ENCODE measurements at places on chromosomes 6 and 20. TPM values are rescaled to one million over a fixed set of nuclear protein-coding genes. Genes with fewer than 3 reads are reported as not detected.
A peak's percentile ranks its signal among the peaks of the same experiment; 100 is the strongest.

DNA sequence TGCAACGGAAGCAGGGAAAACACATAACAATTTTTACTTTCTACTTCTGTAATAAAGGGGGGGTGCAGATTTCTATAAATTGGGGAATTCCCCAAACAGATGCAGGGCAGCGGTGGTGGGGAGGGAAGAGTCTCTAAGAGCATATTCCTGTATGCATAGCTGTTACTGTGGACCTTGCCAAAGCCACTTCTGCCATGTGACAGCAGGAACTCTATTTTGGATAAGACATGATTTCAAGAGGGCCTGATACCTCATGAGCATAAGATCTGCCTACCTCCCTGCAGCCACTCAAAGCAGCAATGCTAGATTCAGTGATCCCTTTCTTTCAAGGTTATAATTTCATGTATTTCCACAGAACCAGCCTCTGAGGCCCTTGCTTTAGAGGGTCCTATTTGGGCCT, 86.2 kb upstream of the CNKSR3 start:
- no peak overlapping the region for H3K4me3 ChIP-seq
- no peak for DNase-seq
- H3K27ac ChIP-seq: peak overlapping the region; percentile 82
- no peaks in the 10 kb centered on the region for H3K27me3 ChIP-seq
- no peaks in the 10 kb centered on the region for H3K36me3 ChIP-seq

The F13A1 gene
- 93.1 TPM for total RNA-seq

The ZFP57 gene
- total RNA-seq: not detected

DNA sequence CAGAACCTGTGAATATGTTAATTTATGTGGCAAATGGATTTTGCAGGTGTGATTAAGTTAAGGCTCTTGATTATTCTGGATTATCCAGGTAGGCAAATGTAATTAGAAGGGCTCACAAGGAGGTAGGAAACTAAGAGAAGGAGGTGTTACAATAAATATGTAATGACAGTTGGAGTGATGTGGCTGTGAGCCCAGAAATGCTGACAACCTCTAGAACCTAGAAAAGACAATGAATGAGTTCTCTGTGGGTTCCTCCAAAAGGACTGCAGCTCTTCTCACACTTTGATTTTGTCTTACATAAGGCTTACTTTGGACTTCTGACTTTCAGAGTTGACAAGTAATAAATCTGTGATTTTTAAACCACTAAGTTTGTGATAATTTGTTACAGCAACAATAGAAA, 406.6 kb upstream of the EPHA7 start:
- no peaks in the 10 kb centered on the region for H3K4me1 ChIP-seq
- no peak overlapping the region for H3K4me3 ChIP-seq
- no peak overlapping the region for H3K27ac ChIP-seq
- DNase-seq: no peak
- no peaks in the 10 kb centered on the region for H3K36me3 ChIP-seq
- H3K27me3 ChIP-seq: no peaks in the 10 kb centered on the region

GRCh38 chr6:169185692-169186485, 67.8 kb downstream of the THBS2 start:
- no peak for DNase-seq
- no peaks in the 10 kb centered on the region for H3K27me3 ChIP-seq
- H3K27ac ChIP-seq: no peak overlapping the region
- peaks cover 3% of the 10 kb centered on the region for H3K4me1 ChIP-seq

GRCh38 chr6:138194287-138194686, 24.0 kb downstream of the PBOV1 start:
- H3K4me1 ChIP-seq: no peaks in the 10 kb centered on the region
- no peaks in the 10 kb centered on the region for H3K36me3 ChIP-seq
- no peak overlapping the region for H3K27ac ChIP-seq
- no peak overlapping the region for H3K4me3 ChIP-seq
- H3K27me3 ChIP-seq: no peaks in the 10 kb centered on the region

DNA sequence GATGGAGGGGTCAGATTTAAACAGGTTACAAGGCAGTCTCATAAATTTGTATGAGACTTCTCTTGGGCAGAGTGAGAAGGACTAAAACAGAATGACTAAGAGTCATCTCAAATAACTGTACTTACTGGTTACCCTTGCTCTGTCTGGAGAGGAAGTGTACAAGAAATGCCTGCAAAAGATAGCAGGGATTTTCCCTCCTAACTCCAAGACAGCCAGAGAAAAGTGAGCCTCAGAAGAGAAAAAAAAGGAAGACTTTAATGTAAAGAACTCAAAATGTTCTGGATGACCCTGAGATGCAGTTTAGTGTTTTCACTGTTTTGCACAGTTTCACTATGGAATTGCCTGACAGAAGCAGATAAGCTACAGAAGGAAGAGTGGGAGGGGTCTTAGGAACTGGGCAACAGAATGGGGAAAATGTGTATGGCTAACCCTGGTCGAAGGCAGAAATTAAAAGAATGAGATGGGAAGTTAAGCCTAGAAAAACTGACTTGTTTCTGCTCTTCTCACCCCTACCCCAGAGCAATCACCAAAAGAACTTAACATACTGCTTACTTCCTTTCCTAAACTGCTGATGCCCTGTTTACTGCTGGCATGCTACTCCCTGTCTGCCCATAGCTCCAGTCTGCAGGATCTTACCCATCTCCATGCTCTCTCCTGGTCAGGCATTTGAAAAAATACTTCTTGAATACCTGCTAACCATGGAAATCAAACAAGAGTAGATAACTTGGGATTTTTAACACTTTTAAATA, 98.1 kb upstream of the MARCKS start:
- H3K36me3 ChIP-seq: no peaks in the 10 kb centered on the region
- no peak for DNase-seq
- no peaks in the 10 kb centered on the region for H3K27me3 ChIP-seq
- peaks cover 14% of the 10 kb centered on the region for H3K4me1 ChIP-seq

The RBM38 gene
- 75.5 TPM for total RNA-seq

GRCh38 chr6:111721753-111722154, 116.1 kb upstream of the TRAF3IP2 start:
- no peaks in the 10 kb centered on the region for H3K27me3 ChIP-seq
- H3K27ac ChIP-seq: peak overlapping the region; percentile 39
- no peak overlapping the region for H3K4me3 ChIP-seq
- no peak for DNase-seq
- H3K36me3 ChIP-seq: peaks cover 24% of the 10 kb centered on the region
- H3K4me1 ChIP-seq: peaks cover 49% of the 10 kb centered on the region

DNA sequence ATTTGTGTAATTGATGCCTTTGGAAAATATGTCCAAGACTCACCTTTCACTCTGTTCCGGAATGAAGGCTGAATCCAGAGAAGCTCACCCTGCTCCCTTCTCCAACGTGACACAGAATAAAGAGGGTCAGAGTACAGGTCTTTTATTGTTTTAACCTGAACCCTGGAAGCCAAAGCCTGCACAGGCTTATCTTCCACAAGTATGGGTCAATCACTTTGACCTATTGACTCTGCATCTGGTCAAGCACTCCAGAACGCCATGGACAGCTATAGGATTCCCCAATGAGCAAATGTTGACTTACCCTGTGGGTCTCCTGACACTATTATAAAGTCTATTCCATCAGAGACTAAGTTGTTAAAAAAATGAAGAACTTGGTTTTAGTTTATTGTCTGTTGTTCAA, 158.4 kb upstream of the MYLIP start:
- H3K27me3 ChIP-seq: no peaks in the 10 kb centered on the region
- no peak overlapping the region for H3K27ac ChIP-seq
- H3K4me1 ChIP-seq: no peaks in the 10 kb centered on the region
- no peak for DNase-seq
- H3K36me3 ChIP-seq: no peaks in the 10 kb centered on the region
- no peak overlapping the region for H3K4me3 ChIP-seq

All from left ventricle myocardium inferior (tissue), 1 donor.